NCI-H1092 treated with DMSO at 0.1 percent for 48 hours (cell line): ENCODE measurements at places on chromosomes 4 and X.

GRCh38 chr4:62285026-62285425, 1084.9 kb downstream of the ADGRL3 start:
- DNase-seq, result no peak

GRCh38 chr4:82780752-82781231, 17.8 kb downstream of the SCD5 start:
- DNase-seq, result peak; percentile 97

DNA sequence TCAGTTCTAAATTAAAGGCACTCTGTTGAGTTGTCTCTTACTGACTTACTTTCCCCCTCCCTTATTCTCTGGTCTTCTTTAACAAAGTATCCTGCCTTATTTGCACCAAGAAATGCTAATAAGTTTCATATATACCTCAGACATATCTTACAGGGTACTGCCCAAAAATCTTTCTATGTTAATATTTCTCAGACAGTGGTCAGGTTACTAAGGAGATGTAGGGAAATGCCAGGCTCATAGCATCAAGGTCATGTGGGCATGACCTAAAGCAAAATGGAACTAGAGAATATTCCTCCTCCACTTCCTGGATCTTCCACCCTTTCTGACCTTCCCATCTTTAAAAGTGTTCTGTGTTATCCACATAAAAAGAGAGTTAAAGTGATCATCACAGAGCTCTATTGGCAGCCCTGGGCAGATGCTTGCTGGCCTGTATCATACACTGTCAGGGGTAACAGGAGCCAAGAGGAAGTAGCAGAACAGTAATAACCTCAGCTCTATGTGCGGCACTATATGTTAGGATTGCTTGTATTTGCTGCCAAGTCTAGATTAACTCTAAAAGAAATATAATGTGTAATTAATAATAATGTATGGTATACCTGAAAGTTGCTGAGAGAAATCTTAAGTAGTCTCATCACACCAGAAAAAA, 74.3 kb downstream of the IQCM start:
- DNase-seq, result no peak

DNA sequence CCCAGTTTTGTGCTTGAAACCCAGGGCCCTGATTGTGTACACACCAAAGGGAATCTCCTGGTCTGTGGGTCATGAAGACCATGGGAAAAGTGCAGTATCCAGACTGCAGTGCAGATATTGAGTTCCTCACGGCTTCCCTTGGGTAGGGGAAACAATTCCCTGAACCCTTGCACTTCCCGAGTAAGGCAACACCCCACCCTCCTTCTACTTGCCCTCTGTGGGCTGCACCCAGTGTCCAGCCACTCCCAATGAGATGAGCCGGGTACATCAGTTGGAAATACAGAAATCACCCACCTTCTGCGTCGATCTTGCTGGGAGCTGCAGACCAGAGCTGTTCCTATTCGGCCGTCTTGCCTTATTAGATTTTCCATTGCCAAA, 134.2 kb downstream of the FNIP2 start:
- no peak for DNase-seq

DNA sequence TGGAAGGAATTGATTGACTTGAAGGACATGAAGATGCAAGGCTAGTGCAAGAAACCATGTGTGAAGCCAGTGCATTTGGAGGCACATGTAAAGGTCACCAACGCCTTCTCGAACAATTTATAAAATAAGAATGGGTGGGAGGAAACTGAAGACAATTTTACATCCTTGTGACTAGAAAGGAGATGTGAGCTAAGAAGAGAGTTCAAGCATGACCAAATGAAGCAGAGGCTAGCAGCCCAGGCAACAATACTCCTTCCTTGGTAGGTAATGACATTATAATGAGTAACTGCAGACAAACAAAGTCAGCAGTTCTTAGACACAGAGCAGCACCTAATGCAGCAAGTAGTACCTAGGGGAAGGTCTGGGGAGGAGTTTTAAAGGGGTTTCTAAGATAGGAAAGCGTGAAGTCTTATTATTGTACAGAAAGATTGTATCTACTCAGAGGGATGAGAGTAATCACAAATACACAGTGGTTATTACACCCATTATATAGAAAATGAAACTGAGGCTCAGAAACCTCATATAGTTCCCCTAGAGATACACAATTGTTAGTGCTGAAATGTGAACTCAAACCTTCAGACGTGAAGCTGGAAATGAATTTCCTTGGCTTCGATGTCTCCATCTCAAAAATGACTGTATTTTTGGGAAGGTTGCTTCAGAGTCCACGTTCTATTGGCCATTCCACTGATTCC, 56.1 kb downstream of the ATXN3L start:
- no peak for DNase-seq

GRCh38 chrX:23726191-23726590, 16.9 kb downstream of the ACOT9 start:
- DNase-seq, result no peak

DNA sequence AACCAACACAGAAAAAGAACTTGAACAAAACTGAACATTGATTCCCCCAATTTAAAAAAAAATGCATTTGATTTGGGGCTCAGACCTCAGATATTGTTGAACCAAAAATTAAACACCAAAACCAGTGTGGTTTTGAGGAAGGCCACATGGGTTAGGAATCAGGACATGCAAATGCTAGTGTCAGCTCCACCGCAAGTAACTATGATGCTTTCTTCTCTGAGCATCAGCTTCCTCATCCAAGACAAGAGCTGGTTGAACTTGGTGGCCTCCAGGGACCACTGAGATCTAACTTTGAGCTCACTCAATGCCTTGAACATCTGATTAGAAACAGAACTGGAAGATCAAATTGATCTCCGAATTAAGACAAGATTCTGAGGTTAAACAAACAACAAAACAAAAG, 142.9 kb upstream of the NWD2 start:
- no peak for DNase-seq
